ENCODE measurements at places on chromosomes 1 and 21.

- no peak for DNase-seq
Observed at GRCh38 chr1:93607814-93608186, 73.8 kb downstream of the BCAR3 start.

DNA sequence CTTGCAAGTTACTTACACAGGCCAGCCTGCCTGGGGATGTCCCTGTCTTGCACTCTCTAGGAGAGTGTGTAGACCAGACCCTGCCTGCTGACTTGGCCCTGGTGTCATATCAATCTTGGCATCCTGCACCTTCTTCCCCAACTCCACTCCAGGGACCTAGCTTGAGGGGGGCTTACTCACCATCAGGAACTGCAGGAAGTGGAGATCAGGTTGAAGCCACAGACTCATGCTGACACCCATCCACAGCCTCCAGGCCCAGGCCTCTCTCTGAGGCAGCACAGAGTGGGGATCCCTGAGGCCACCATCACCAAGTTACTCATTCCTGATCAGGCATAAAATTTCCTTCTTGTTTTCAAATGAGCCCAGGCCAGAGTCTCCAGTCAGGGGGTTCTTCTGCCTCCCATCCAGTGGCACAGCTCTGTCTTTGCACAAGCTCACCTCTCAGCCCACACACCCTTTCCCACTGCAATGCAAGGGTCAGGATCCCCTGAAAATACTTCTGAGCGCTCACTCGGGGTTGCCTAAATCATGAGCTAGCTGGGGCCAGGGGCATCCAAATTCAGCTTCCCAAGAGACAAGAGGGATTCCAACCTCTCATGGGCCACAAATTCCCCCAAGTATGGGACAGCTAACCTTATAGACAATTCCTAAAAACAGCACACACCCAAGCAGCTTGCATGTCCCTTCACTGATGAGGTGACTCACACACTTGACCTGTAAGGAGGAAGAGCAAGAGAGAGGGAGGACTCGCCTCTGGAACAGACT, 33.5 kb downstream of the CSMD2 start:
- DNase-seq: no peak

GRCh38 chr1:63675420-63675931, 82.3 kb downstream of the PGM1 start:
- no peak for DNase-seq

GRCh38 chr21:42201615-42202161, 17.3 kb upstream of the ABCG1 start:
- DNase-seq: no peak

- DNase-seq: no peak
Observed at GRCh38 chr1:59288046-59288445, 8.8 kb upstream of the FGGY start.

DNA sequence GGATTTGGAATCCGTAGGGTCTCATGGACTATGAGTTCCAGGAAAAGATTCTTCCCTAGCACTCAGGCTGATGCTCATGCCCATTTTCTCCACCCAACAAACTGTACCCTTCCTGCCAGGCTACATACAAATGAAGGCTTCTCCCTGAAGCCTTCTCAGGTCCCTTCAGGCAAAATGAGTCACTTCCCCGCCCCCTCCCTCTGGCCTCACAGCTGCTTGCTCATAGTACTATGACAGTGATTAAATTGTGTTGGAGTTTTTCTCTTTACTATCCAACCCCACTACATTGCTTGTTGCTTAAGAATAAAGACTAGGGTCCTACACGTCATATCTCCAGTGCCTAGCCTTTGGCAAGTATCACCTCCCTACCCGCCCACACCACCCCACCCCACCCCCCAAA, 207.6 kb upstream of the NFIA start:
- DNase-seq: no peak

GRCh38 chr1:203425663-203425975, 50.0 kb upstream of the PRELP start:
- no peak for DNase-seq

GRCh38 chr1:100700586-100700985, 19.0 kb upstream of the VCAM1 start:
- DNase-seq: no peak

- DNase-seq: no peak
Observed at GRCh38 chr1:7293702-7294629, 477.1 kb upstream of the VAMP3 start.

GRCh38 chr1:210252621-210253051, 20.0 kb downstream of the SERTAD4 start:
- no peak for DNase-seq

- no peak for DNase-seq
Observed at GRCh38 chr1:50681931-50682330, 258.7 kb upstream of the DMRTA2 start.

DNA sequence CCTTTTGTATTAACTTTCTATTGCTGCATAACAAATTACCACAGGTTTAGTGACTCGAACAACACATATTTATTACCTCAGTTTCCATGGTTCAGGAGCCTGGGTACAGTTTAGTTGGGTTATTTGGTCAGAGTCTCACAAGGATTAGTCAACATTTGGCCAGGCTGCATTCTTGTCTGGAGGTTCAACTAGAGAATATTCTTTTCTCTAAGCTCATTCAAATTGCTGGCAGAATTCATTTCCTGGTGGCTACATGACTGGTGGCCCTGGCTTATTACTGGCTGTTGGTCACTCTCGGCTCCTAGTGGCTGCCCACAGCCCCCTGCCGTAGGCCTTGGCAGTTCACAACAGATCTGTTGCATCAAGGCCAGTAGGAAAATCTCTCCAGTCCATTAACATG, 81.1 kb upstream of the ADAR start:
- no peak for DNase-seq

- no peak for DNase-seq
Observed at GRCh38 chr1:173409613-173410012, 67.5 kb upstream of the PRDX6 start.

DNA sequence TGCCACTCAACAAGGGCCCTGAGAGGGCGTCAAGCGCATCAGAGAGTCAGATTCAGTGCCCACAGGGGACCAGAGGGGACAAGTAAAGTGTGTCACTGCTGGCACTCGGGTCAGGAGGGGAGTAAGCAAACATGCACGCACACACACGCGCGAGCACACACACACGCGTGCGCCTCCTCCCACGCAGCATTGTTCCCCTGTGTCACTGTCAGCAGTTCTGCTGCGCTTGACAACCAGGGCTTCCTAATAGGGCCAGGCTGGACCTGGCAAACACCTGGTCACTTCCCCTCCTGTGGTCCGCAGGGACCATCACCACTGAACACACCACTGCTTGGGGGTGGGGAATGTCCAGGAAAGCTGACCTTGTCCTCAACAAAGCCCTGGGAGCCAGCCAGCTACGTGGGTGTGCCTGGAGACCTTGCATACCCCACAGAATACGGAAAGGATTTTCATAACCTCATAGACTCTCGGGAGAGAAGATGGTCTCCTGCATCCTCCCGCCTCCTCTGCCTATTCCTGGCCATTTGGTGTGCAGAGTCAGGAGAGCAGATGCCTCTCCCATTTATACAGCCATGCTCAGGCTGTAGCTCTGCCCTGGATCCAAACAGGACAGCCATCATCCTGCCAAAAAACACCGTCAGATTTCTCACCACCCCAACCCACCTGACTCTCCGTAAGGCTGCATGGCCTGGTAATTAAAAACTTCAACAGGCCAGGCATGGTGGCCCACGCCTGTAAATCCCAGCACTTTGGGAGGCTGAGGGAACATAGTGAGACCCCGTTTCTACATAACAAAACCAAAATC, 73.2 kb downstream of the SSBP3 start:
- DNase-seq: no peak

DNA sequence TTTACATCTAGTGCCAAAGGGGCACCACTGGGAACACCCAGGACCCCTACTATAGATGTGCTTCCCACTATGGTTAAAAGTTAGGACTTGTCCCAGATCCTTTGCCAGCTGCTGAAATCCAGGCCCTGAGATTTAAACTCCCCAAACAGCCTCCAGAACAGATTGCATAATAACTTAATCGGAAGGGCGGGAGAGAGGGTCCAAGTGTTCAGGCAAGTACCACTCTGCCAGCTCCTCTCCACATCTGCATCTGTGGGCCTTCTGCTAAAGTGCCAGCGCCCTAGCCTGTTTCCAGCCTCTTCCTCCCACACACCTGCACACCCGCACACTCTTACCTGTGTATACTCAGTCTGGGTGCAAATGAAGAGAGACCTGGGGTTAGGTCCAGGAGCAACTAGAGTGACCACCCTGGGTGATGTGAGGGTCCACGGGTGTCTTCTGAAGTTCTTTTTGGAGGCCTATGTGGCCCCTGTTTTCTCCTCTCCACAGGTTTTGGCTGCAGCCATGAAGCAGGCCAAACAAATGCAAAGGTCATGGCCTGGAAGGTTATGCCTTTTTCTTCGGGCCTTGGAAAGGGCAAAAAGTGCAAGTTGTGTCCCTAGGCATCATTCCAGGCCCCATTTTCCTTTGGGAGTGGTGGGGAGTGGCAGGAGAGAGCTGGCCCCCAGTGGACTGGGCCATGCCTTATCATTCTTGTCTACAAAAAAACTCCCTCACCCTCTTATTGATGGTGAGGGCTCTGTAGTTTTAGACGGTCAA, 29.3 kb downstream of the KIRREL1 start:
- DNase-seq: no peak

DNA sequence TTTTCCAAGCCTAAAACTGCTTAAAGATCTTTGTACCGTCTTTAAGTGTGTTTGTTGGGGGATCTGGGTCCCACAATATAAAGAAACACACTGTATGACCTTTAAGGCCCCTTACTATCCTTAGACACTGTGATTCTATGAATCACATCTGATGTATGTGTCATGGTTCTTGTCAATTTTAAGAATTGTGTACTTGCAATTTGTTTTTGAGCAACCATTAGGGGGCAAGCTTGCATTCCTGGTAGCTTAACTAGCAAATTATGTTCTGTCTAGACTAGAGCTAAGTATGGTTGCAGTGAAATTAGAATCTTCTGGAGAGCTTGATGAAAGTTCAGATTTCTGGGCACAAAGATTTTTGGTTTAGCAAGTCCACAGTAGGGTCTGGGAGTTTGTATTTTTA, 219.5 kb downstream of the TPR start:
- DNase-seq: no peak

DNA sequence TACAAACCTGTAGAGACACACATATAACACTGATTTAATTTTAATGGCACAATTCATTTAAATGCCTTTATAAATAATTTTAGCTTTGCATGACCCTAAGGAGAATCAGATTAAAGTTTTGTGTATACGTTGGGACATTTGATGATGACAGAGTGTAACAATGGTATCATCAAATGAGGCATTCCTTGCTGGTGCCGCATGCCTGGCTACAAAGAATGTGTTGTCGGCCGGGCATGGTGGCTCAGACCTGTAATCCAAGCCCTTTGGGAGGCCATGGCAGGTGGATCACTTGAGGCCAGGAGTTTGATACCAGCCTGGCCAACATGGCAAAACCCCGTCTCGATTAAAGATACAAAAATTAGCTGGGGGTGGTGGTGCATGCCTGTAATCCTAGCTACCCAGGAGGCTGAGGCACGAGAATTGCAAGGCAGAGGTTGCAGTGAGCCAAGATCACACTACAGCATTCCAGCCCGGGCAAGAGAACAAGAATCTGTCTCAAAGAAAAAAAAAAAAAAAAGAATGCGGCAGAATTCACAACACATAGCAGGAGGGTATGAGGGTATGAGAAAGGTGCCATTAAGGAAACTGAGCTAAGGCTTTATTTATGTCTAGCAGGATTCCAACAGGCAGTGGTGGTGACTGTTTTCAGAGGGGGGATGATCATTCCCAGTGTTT, 58.9 kb downstream of the PTPN14 start:
- DNase-seq: no peak

- no peak for DNase-seq
Observed at GRCh38 chr1:33379631-33380354, 51.1 kb downstream of the PHC2 start.

GRCh38 chr1:25900219-25900618, 6.0 kb downstream of the STMN1 start:
- no peak for DNase-seq

Measured in stimulated activated CD4-positive, alpha-beta T cell treated with anti-CD3 and anti-CD28 coated beads, TNF-alpha, amount 100 ng/mL, for 4 hours (primary cell).